ENCODE measurements at places on chromosomes 3 and 15. TPM values are rescaled to one million over a fixed set of nuclear protein-coding genes. Genes with fewer than 3 reads are reported as not detected.

Gene CCRL2
- total RNA-seq = 0.89 TPM

Gene SH3GL3
- 4.1 TPM for total RNA-seq

Gene COLQ
- total RNA-seq = 24.3 TPM

Gene ARPP21
- not detected for total RNA-seq

Gene KCNMB3
- total RNA-seq = 1.6 TPM

Gene AZI2
- 21.8 TPM for total RNA-seq

Gene ALDH1L1
- total RNA-seq = 13.7 TPM

Gene CX3CR1
- total RNA-seq = 0.59 TPM

DNA sequence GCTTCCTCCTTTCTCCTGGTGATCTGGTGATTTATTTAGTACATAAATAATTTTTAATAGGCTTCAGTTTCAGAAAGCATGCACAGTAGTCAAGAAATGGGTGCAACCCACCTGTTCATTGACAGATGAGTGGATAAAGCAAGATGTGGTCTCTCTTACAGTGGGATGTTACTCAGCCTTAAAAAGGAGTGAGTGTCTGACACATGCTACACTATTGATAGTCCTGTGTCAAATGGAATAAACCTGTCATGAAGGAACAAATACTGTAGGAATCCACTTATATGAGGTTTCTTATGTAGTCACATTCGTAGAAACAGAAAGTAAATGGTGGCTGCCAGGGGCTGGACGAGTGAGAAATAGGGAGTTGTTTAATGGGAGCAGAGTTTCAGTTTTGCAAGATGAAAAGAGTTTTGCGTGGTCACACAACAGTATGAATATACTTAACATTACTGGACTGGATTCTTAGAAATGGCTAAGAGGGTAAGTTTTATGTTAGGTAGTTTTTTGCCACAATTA, 56.0 kb upstream of the PPARG start:
- no peak for DNase-seq

DNA sequence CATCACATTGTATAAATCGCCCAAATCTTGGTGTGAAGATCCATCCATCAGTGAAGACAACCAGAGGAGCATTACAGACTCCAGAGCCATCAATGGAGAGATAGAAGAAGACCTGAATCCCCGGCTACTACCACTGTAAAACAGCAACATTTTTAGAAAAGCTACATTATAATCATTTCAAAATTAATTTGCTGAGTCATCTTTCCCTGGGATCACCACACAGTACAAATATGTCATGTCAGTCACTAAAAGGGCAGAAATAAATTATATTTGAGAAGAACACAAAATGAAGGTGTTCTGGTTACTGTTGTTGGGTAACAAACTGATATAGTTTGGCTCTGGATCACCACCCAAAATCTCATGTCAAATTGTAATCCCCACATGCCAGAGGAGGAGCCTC, 218.5 kb upstream of the STT3B start:
- no peak for DNase-seq

DNA sequence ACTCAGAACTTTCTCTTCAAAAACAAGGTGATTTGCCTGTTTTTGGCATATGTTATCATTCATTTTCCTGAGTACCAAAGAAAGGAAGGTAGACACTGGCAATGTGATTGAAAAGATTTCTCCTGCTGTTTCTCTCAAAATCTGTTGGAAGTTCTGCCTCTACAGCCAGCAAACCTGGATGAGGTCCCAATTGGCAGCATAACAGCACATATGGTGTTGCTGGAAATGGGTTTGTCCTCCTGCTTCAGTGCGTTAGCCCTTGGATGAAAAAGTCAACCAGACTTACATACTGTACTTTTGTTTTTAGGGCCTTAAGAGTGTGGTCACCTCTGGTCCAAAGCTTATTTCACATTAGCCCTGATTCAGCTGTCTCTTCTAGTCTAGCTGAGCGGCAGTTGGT, 237.6 kb upstream of the MME start:
- DNase-seq = no peak

- DNase-seq = no peak
Observed at GRCh38 chr15:71509139-71509538, 301.2 kb upstream of the NR2E3 start.

DNA sequence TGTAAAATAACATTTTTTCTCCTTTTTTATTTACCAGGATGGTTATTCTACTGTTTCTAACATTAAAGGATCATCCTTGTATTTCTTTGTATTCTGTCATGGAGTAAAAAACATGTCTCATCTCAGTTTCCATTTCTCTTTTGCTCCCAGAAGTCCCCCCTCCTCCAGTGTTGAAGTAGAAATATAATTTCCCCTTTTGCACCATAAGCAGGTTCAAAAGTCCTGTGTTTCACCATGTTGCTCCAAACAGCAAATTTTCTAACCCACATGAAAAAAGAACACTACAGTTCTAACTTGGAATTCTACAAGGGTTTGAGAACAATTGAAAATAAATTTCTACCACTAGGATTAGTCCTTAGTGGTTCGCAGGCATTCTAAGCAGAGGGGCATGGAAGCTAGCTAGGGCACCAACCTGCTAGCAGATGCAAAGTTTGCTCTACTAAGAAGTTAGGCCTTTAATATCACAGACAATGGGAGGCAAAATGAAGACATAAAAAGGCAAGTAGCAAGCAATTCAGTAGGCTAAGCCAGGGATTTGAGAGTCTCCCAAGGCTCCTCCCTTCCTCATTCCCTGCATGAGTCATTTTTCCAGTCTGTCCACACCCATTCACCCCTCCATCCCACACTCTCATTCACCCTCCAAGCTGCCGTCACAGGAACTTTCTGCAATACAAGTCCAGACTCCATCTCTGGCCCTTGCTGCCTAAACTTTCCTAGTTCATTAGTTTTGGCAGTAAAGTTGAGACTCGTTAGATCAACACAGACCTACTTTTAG, 2.3 kb upstream of the MBNL1 start:
- peak; percentile 94 for DNase-seq

GRCh38 chr3:4994823-4995499, 15.7 kb downstream of the BHLHE40 start:
- DNase-seq = peak; percentile 94

DNA sequence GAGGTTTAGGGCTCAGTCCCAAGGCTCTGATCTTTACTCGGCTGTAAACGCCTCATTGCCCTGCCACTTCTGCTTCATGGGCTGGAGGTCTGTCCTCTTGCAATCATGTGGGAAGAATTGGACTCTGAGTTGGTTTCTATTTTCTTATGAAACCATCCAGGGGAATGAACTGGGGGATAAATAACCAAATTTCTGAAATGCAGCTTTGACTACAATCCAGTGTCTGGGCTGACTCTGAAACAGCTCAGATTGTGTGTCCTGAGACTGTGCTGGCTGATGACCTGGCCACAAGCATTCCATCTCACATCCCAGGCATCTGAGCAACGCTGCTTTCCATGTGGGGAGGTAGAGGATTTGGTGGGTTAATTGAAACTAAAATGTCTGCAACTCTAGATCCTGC, 71.0 kb upstream of the GALNT15 start:
- no peak for DNase-seq

- DNase-seq = no peak
Observed at GRCh38 chr15:42215913-42216829, 8.1 kb upstream of the VPS39 start.

DNA sequence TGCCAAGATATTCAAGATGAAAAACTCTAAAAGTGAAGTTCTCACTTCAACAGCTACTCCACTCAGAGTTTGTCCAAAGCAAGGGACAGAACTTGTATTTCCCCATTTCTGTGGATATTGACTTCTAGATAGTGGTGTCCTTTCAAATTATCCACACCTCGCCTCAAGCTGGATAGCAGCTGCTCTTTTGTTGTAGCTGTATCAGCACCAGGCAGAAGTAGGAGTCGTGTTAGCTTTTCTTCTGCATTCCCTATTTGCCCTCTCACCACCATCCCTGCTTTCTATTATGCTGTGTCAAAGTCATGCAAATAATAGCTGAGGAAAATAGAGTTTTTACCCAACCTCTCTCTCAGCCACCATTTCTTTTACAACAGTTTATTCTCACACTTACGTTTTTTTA, 303.8 kb downstream of the EPHA3 start:
- no peak for DNase-seq

GRCh38 chr3:64900617-64901521, 213.1 kb upstream of the ADAMTS9 start:
- DNase-seq = no peak

DNA sequence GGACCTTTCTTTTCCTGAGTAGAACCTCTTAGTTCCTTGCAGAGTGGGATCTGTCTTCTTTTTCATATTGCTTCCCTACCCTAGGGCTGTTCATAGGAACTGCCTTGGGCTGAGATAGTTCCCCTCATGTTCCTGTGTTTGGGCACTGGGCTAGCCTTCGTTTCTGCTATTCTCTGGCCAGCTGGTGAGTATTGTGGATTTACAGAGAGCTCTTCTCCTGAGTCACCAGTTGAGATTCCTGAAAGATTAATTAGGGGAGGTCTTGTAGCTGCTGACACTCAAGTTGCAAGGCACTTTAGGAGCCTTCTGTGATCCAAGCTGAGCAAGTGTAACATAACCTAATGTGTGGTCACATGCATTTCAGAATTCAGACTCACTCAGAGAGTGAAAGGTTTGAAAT, 30.7 kb downstream of the CHD2 start:
- no peak for DNase-seq

DNA sequence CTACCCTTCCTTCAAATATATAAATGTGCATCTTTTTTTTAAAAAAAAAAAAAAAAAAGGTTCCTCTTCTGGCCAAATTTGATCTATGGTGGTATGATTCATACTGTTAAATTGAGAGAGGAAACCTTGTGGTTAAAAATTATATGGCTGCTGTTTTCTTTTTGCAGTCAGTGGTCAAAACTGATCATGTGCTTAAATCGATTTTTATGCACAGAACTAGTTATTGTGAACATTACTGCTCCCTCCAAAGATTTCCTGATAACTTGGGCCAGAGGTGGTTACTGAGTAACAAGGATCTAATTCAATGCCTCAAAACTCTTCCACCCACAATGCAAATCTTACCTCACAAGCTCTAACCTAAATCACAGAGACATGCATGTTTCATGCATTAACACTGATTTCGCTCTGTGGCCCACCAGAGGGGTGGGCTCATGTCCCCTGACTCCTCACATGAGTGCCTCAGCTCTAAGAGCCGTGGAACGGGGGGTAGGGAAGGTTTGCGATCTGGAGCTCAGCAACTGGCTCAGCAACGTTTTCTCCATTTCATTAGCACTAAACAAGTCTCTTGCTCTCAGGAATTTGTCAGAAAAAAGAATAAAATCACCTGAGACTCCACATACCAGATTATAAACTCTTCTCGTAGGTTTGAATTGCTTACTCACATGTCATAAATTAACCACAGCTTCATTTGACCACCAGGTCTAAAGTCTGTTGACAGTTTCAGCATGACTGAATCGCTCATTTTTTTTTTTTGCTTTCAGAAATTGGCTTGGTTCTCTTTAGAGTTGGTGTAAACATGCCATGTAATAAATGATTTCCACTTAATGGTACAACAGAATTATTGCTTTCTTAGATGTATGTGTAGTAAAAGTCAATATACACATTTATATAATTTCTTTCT, 280.4 kb downstream of the CD47 start:
- no peak for DNase-seq

- no peak for DNase-seq
Observed at GRCh38 chr3:130395331-130395730, 49.9 kb downstream of the COL6A5 start.

DNA sequence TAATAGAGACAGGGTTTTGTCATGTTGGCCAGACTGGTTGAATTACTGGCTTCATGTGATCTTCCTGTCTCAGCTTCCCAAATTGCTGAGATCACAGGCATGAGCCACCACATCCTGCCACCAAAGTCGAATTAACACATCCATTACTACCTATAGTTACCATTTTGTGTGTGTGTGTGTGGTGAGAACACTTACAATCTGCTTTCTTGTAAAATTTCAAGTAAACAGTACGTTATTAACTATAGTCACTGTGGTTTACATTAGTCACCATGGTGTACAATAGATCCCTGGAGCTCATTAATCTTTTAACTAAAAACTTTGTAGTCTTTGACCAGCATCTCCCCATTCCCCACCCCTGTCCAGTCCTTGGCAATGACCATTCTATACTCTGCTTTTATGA, 270.0 kb downstream of the NAALADL2 start:
- no peak for DNase-seq

DNA sequence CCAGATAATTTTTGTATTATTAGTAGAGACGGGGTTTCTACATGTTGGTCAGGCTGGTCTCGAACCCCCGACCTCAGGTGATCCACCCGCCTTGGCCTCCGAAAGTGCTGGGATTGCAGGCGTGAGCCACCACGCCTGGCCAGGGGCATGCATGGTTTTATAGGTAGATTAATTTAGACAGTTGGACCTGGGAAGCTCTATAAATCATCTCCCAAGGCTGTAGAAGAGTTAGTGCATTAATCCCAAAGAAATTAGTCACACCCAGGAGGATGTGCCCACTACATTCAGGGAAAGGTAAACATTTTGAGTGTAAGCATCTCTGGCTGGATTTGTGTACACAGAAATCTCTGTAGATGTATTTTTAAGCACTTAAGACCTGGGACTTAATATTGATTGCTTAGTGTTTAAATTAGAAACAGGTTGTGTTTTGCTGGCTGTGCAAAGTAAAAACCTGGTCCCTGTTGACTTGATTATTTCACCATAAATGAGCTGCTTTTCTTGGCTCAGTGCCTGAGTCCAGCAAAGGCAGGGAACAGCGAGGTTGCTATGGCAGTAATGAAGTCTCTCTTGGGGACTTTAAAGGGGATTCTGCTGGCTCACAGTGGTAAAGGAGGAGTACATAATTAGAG, 19.2 kb downstream of the EXOSC7 start:
- DNase-seq = peak; percentile 80

- DNase-seq = no peak
Observed at GRCh38 chr15:73629798-73630429, 3.3 kb downstream of the NPTN start.

DNA sequence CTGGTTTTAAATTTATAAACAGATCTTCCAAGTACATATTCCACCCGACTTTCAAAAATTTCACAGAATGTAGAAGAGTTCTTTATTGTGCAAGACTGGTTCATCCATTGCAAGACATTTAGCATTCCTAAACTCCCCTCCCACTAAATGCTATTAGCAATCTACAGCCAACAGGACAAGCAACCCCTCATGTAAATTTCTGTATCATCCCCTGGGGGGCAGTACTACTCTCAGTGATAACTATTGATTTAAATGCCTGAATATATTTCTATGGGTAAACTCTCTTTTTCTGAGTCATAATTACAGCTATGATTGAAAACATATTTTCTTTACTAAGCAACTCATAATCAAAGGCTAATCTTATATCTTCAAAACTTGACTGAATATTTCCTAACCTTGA, 10.7 kb upstream of the SLC15A2 start:
- no peak for DNase-seq
